ENCODE measurements at places on chromosomes 6 and 20.
A peak's percentile ranks its signal among the peaks of the same experiment; 100 is the strongest.

GRCh38 chr6:2594868-2595267, 155.9 kb downstream of the MYLK4 start:
- no peak for DNase-seq

GRCh38 chr6:170134031-170134470, 156.8 kb downstream of the DLL1 start:
- no peak for DNase-seq

- DNase-seq, result no peak
Measured at GRCh38 chr6:53547166-53547810, 2.4 kb upstream of the GCLC start.

GRCh38 chr6:33207552-33208090, 679 bp upstream of the RING1 start:
- no peak for DNase-seq

DNA sequence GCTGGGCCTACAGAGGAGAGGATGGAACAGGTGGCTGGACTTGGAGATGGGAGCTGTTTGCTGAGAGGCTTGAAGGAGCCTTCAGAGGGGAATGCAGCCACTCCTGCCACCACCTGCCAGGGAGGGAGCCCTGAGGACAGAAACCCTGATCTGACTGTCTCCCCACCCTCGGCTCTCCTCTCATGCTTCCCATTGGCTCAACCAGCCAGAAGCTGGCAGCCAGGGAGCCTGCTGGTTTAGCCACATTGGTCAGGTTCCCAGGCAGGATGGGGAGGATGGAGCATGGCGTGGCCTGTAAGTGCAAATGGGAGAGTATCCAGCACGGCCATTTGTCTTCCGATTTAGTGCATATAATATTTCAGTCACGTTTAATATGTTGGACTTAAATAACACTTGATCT, 12.8 kb downstream of the TREM1 start:
- DNase-seq, result no peak

DNA sequence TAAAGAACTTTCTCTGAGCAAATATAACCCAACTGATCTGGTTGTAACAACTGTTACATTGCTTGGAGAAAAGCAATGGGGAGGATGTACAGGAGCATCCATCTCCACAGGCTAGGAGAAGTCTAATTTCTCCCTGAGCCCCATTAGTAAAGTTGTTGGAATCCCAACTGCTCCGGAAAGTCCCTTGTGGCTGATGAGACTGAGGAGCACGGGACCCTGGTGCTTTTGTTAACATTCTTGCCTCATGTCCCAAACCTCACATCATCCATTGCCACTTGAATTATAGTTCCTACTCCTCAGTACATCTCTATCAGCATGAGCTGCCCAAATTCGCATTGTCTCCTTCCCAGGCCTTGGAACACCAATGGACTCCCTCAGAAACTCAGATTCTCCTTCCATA, 260.6 kb upstream of the BMP2 start:
- DNase-seq, result no peak

- no peak for DNase-seq
Measured at GRCh38 chr6:64146876-64147275, 511.3 kb downstream of the PHF3 start.

DNA sequence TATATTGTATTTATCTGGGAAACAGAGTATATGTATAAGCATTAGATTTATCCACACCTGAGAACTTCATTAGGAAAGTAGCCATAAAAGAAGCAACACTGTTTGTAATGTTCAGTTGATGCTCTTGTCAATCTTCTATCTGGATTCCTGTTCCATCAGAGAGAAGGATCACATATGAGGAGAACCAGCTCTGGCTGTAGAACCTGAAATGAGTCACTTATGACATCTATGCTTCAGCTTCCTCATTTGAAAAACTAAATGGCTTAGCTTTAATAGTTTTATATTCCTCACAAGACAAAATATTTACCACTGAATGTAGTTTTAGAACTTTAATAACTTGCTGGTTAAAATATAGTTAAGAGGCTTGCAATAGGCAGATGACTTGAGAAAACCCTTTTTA, 144.7 kb downstream of the TASP1 start:
- DNase-seq, result no peak

- peak; percentile 42 for DNase-seq
Measured at GRCh38 chr20:49888212-49889000, 26.9 kb downstream of the SPATA2 start.

- no peak for DNase-seq
Measured at GRCh38 chr6:143616741-143617140, 61.0 kb upstream of the PHACTR2 start.

DNA sequence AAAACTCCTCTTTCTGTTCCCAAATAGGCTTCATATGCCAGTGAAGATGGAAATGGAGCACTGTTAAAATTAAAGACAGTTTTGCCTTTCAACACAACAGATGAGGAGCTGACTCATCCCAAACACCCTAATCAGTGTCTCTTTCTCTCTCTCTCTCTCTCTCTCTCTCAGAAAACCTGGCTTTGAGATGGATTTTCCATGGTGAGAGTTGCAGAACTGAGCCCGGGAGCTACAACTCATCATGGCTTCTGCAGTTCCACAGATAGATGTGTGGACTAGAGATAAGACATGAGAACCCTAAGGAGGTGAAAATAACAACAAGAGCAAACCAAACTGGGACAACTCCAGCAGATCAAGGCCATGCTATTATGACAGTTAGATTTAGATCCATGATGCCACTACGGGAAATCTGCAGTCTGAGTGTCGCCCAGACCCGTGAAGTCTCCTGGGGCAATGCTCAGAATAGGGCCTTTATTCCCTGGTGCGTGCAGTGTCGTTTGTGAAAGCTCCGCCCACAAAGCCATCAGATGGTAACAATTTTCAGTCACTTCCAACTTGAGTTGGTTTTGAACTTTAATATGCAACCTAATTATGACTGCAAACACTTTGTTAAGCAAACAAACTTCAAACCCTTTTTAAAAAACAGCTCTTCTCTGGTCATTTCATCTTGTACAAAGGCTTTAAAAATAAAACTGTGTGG, 338.2 kb upstream of the PREP start:
- no peak for DNase-seq

DNA sequence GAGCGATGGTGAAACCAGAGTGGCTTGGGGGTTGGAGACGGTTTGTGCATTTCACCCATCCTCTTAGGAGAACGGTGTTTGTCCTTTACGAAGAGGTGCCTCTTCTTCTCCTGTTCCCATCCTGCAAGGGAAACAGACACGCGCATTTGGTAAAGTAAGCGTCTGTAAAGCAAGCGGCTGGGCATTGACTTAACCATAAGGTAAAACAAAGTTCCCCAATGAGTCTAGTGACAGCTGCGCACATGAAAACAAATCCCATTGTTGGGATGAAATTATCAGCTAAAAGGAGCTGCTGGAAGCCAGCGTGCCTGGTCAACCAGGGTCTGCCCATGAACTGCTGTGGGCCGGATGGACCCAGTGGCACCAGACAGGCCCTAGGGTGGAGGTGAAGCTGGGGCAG, 5.8 kb downstream of the BHLHE23 start:
- DNase-seq, result no peak

GRCh38 chr20:56716806-56717205, 87.7 kb downstream of the TFAP2C start:
- DNase-seq, result no peak

- DNase-seq, result no peak
Measured at GRCh38 chr6:34366639-34366921, 25.9 kb downstream of the NUDT3 start.

DNA sequence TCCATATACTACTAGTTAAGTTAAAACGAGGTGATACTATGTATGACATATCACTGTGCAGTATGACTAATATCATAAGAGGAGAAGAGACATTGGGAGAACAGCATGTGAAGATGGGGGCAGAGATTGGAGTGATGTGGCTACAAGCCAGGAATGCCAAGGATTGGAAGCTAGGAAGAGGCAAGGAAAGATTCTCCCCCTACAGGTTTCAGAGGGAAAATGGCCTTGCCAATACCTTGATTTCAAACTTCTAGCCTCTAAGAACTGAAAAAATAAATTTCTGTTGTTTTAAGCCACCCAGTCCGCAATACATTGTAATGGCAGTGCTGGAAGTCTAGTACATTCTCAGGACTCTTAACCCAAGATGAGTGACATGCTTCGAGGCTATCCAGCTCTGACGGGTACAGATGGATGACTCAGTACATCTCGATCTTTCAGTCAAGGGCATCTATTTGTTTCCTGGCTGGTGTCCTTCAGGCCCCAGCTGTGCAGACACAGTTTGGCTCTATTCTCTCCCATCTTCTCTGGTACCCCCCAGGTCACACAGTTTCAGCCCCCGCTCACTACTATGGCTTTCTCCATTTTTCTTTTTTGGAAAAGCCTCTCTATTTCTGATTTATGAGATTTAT, 55.5 kb upstream of the THEMIS start:
- DNase-seq, result no peak

GRCh38 chr6:26415791-26416190, 13.7 kb downstream of the BTN3A1 start:
- no peak for DNase-seq

DNA sequence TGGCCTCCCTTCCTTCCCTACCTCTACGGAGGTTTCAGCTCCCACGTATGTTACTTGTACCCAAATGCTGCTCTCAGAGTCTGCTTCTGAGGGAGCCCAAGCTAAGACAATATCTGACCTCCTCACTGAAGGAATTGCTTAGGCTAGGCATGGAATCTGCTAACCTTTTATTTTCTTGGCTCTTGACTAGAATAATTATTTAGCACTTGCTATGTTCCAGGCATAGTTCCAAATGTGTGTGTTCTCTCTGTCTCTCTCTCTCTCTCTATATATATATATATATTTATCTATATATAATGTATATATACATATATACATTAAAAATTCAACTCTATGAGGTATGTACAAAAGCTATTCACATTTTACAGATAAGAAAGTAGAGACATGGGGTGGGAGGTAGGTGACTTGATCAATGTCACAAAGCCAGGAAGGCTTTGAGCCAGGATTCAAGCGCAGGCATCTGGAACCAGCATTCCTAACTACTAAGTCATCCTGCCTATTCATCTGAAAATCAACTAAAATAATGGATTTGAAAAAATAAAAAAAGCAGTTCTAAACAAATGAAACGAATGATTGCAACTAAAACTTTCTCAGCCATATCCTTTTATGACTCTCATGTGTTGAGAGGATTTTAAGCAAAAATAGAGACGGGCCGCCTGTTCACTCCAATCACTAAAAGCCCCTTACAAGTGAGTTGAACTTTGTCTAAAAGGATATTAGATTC, 189.7 kb upstream of the JAG1 start:
- no peak for DNase-seq

All from stimulated activated CD4-positive, alpha-beta T cell treated with anti-CD3 and anti-CD28 coated beads, Interleukin-12 subunit alpha, Interleukin-12 subunit beta, amount 100 ng/mL, for 48 hours (primary cell).